AG04450 (cell line): ENCODE measurements at places on chromosomes 16 and 17. TPM values are rescaled to one million over a fixed set of nuclear protein-coding genes. Genes with fewer than 3 reads are reported as not detected.

- no peak for DNase-seq
Measured at GRCh38 chr16:4979736-4980660, 21.9 kb downstream of the SEC14L5 start.

KRT24 gene
- not detected in 2 replicates for polyA plus RNA-seq

- no peak for DNase-seq
Measured at GRCh38 chr16:76837872-76838271, 353.1 kb upstream of the MON1B start.

DNA sequence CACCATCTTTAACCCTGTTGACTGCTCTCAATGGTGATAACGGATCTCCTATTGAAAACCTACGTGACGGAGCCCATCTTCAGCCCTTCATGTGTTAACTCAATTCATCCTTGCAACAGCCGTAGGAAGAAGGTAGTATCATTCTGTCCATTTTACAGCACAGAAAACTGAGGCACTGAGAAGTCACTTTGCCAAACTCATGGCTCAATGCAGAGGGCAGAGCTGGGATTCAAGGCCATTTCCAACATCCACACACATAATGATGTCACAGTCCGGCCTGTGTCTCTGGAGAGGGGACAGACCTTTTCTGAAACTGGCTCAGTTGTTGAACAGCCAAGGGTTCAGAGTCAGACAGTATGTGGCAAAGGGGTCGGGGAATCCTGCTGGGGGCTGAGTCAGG, 52.6 kb upstream of the CMIP start:
- no peak for DNase-seq

- no peak for DNase-seq
Measured at GRCh38 chr17:51617986-51618385, 357.6 kb downstream of the UTP18 start.

TMEM100 gene
- 0.63 and 0.67 TPM in 2 replicates for polyA plus RNA-seq

DNA sequence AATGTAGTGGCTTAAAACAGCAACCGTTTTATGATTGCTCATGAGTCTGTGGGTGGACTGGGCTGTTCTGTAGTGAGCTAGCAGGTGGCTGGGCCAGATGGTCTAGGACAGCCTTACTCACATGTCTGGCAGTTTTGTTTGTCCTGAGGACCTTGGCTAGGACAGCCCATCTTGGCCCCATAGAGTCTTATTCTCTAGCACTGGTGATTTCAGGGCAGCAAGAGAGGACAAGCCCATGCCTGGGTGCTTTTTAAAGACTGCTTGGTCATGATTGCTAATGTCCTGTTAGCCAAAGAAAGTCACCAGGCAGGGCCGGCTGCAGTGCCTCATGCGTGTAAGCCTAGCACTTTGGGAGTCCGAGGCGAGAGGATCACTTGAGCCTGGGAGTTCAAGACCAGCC, 139.8 kb downstream of the KATNIP start:
- no peak for DNase-seq

GRCh38 chr17:78947235-78948149, 22.3 kb upstream of the TIMP2 start:
- no peak for DNase-seq
